ENCODE measurements at places on chromosomes 13 and 19.

DNA sequence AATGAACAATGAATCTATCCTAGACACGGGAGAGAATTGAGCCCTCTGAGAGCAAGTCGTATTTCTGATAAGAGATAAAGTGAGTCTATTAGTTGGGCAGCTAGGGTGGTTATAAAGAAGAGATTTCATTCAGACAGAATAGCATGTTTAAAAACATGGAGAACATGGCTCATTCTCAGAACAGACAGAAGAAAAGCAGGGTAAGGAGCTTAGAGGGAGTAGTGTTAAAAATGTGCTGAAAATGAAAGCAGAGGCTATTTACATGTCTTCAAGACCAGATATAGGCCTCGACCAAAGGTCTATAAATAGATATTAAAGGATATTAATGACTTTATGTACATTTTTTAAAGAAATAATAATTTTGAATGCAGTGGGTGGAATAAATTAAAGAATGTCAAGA is 149.5 kb downstream of the SLITRK1 start:
- DNase-seq, result no peak

GRCh38 chr13:23828866-23829265 is 60.3 kb downstream of the MIPEP start:
- DNase-seq, result no peak

GRCh38 chr19:7631577-7631976 is 1.9 kb downstream of the PCP2 start:
- no peak for DNase-seq

- DNase-seq, result peak; percentile 69
These were observed 2.1 kb upstream of the HOOK2 start for GRCh38 chr19:12777217-12778016.

GRCh38 chr19:41330946-41331678 is 21.1 kb downstream of the CCDC97 start:
- DNase-seq, result no peak

- no peak for DNase-seq
These were observed 82.9 kb downstream of the DIAPH3 start for GRCh38 chr13:60080850-60081249.

GRCh38 chr19:11347546-11348039 is 1.3 kb downstream of the CCDC159 start:
- DNase-seq, result no peak

DNA sequence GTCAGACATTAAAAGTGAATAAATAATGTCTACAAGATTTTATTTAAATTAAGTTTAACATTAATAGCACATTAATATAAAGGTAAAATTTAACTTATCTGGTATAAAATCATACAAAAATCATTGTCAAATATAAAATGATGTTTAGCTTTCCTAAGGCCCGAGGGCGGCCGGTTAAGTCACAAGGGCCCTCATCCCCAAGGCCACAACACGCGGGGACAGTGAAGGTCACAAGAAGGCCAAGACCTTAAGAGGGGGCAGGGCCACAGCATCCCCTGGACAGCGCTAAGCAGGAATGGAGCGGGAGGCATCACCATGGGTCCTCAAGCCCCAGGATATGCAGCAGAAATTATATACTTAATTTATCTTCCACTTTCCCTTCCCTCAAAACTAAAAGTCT is 62.7 kb upstream of the ZNF85 start:
- DNase-seq, result no peak

DNA sequence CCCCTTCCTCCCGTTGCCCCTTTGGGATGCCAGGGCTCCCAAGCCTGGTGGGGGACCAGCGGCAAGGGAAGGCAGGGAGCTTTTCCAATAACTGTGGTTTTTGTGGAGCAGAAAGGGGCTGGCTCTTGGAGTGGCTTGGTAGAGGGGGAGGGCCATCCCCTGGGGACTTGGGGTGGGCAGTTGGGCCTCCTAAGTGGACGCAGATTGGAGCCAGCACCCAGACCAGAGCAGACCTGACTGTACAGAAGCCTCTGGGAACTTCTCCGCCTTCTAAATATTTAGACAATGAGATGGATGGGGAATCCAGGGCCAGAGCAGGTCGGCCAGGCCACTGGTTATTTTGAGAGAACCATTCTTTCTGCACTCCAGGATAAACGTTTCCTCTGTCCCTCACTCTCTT is 4.2 kb downstream of the PTGIR start:
- DNase-seq, result no peak

DNA sequence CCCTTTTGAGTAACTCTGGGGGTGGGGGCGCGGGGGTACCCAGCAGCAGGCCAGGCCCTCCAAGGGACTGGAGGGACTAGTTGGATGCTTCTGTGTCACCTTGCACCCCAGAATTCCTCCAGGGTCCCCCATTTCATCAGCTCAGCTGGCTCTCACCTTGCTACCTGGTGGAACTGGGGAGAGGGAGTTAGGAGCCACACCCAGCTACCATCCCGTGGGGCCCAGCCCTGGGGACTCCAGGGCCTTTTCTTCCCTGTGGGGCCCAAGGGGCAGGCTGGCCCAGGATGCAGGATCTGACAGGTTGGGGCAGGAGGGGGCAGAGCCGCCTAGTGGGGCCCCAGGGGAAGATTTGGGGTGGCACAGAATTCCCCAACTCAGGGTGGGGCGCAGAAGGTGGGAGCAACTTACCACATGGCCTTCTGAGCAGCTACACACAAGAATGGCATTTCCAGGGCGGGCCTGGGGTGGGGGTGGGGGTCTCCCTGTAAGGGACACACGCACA is 32.8 kb upstream of the NANOS3 start:
- DNase-seq, result no peak

- DNase-seq, result no peak
These were observed 17.7 kb downstream of the GNA15 start for GRCh38 chr19:3153286-3154230.

DNA sequence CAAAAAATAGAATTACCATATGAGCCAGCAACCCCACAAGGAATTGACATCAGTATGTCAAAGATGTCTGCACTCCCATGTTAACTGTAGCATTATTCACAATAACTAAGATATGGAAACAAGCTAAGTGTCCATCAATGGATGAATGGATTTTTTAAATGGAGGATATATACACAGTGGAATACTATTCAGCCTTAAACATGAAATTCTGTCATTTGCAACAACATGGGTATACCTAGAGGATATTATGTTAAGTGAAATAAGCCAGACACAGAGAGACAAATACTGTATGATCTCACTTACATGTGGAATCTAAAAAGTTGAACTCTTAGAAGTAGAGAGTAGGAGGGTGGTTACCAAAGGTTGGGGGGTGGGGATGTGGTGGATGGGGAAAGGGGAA is 8.0 kb upstream of the ZNF567 start:
- no peak for DNase-seq

- no peak for DNase-seq
These were observed 697.3 kb downstream of the PCDH9 start for GRCh38 chr13:66532845-66533244.

DNA sequence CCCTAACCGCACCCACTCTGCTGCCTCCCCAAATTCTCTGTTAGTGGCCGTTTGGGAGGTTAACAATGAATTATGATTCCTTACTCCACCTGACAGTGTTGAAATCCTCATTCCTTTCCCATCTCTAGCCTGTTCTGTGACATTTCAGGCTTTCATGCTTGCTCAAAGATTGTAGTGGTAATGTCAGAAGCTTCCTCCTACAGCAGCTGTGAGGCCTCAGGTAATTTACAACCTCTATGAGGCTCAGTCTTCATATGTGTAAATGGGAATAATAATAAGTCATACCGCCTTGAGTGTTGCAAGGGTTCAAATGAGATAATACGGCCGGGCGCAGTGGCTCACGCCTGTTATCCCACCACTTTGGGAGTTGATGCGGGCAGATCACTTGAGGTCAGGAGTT is 977 bp upstream of the SLC1A5 start:
- DNase-seq, result no peak

GRCh38 chr13:72884101-72884500 is 102.2 kb downstream of the PIBF1 start:
- DNase-seq, result no peak

DNA sequence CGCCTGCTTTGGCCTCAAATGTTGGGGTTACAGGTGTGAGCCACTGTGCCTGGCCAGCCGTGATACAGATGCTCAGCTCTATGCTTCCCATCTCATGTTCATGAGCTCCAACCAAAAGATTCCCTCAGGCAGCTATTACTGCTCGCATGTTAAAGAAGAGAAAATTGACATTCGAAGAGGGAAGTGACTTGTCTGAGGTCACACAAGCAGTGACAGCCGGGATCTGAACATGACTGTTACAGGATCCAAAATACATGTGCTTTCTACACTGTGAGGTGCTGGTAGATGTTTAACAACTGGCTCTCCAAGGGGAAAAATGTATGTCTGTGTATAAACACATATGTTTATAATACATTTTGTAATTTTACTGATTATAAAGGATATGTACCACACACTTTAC is 11.3 kb downstream of the FPR1 start:
- no peak for DNase-seq

GRCh38 chr19:3151563-3152418 is 16.0 kb downstream of the GNA15 start:
- no peak for DNase-seq

DNA sequence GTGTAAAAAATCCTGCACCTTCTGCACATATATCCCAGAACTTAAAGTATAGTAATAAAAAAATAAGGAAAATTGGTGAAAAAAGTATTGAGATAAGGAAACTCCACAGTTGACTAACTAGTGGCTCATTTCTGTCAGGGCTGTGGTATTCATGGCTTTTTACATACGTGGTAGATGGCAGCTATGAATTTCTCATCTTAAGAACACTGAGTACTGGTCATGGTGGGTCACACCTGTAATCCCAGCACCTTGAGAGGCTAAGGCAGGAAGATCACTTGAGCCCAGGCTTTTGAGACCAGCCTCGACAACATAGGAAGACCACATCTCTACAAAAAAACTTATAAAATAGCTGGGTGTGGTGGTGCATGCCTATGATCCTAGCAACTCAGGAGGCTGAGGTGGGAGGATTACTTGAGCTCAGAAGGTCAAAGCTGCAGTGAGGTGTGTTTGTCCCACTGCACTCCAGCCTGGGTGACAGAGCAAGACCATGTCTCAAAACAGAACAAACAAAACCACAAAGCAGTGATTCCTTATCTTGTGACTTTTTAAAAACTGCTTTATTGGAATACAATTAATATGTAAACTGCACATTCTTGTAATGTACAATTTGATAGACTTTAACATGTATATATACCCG is 16.8 kb downstream of the SLAIN1 start:
- DNase-seq, result no peak

DNA sequence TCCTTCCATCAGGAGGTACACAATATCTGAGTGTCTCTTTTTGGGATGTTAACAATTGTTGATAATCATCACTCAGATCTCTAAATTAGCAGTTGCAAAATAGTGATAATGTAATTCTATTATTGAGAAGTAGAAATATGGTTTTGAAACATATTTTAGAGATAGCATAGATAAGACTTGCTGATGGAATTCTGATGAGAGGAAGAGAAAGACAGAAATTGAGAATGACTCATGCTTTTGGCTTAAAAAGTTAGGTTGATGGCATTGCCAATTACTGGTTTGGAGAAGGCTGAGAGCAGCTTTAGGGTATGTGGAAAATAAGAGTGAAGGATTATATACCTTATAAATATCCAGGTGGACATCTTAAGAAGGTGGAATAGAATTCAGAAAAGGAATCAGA is 106.4 kb upstream of the EDNRB start:
- no peak for DNase-seq

GRCh38 chr13:27678306-27679040 is 56.8 kb downstream of the POLR1D start:
- no peak for DNase-seq

GRCh38 chr13:78660495-78660857 is 1.5 kb upstream of the OBI1 start:
- no peak for DNase-seq

GRCh38 chr19:30235946-30236345 is 136.2 kb upstream of the ZNF536 start:
- DNase-seq, result no peak

GRCh38 chr13:30295116-30295515 is 12.2 kb downstream of the KATNAL1 start:
- no peak for DNase-seq

DNA sequence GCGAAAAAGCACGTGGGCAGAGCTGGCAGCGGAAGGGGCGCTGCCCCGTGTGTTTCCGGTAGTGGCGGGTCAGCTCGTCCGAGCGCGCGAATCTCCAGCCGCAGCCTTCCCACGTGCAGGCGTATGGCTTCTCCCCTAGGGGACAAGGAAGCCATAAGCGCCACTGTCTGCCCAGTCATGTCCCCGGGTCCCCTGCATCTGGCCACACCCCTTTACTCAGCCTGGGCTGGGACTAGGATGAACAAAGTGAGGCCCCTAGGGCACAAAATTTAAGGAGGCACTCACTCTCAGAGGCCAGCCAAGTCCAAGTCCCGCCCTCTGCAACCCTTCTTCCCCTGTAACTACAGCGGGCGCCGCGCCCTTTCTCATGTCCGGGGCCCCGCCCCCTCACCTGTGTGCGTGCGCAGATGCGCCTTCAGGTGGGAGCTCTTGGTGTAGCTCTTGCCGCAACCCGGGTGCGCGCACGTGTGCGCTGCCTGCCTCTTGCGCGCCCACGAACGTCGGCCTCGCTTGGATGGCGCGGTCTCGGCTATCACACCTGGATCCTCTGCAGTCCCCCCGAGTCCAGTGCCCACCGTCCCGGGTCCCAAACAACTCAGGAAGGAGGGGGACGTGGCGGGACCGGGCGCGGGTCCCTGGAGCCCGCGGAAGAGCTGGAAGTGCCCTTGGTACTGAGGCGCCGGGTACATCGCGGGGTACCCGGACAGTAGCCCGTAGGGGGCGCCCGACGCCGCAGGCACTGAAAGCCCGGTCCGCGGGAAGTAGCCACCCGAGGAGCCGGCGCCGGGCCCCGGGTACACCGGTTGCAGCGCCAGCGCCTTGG is 1.9 kb downstream of the KLF1 start:
- DNase-seq, result peak; percentile 73

- no peak for DNase-seq
These were observed 45.2 kb downstream of the SCEL start for GRCh38 chr13:77580748-77581147.

GRCh38 chr13:91273675-91274074 is 73.8 kb upstream of the MIR17HG start:
- no peak for DNase-seq

DNA sequence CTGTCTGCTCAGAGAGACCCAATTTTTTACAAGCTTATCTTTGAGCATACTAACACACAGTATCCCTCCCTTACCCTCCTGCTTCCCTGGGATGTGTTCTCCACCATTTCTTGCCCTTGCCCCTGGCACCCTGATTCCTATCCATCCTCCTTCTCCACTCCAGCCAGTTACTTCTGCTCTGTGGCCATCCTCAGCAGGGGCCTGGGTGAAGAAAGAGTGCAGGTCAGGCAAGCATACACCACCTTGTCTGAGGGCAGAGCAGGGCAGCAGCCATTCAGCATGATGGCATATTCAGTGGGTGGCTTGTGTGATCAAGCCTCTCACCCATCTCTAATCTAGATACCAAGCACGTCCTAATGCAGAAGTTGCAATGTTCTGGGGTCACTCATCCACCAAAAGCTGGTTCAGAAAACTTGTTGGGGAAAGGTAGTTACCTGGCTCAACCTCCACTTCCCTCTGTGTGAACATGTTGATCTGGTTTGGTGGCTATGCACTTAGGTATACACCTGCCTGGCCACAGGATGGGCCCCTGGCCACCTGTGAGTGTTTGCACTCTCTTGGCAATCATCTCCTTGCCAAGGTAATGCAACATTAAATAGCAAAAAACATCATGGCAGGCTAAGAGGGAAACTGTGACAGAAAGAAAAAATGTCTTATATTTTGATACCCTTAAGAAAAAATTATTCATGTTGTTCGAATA is 900.3 kb upstream of the MIR17HG start:
- DNase-seq, result no peak
